Activated T-helper 1 cell treated with Interleukin-2 at 50 U/mL for 16 hours (primary cell): ENCODE measurements at places on chromosomes 2 and 18.

DNA sequence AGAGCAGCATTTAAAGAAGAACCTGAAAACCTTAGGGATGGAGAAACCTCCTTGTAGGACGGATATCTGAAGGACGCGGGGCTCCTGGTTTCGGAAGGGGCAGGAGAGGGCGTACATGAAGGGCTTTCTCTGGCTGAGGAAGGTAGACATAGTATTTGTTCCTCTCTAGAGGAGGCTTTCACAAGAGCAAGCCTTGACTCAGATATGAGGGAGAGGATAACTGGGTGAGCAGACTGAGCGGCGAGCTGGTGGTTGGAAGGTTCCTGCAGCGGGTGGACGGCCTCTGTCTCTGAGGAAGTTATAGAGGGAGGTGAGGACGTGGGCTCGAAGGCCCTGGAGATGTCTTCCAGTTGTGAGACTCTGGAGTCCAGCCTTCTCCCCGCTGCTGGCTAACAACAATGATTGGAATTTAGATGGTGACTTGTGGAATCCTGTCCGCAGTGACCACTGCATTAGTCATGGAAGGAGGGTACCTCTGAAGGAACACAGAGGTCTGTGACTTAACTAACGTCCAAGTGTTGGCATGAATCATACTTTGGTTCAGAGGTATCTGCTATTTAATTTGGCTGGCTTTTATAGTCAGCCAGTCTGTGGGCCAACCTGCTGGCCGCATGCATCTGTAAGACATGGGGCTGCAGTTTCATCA lies 80.9 kb downstream of the ASAP2 start:
- no peak for DNase-seq

DNA sequence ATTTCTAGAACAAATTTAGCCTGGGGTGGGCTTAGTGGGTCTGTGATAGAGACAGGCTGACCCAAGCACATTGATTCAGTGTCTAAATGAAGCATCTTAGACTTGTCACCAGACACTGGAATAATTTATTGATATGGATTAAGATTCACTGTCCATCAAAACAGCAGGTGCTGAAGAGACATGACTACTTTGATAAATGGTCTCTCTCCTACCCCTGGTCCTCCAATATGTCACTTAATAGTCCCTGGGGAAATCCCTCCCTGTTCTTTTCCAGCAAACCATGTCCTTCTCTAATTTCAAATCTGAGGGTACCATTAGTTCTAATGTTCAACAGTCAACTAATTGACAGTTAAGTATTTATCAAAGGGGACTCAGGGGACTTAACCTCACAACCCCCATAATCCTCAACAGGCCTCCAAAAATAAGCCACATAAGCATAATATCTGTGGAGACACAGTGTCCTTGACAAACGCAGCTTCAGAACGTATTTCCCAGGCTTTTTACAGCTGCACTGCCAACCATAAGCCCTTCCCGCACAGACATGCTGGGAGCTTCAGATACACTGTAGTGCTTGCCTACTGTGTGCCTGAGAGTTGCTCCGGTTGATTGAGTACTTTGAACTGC lies 391.0 kb downstream of the THSD7B start:
- DNase-seq, result no peak

- DNase-seq, result no peak
These were observed 1.3 kb downstream of the NETO1 start for GRCh38 chr18:72866442-72866900.

DNA sequence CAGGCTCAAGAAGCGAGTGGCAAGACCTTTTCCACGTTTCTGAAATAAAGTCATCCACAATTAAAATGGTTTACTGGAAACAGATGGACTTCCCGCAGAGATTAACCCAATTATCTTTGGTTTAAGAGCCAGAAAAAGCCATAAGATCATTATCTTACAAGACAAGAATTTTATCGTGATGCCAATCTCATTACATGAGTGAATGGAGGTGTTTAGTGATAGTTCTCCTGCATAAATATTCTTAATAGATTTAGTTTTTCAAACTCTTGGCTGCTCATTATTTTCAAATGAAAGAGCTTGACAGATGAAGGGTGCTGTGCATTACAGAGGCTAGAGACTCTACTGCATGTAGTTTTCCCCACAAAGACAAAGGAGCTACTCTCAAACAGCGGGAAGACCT lies 1028.4 kb upstream of the PIK3C3 start:
- no peak for DNase-seq

DNA sequence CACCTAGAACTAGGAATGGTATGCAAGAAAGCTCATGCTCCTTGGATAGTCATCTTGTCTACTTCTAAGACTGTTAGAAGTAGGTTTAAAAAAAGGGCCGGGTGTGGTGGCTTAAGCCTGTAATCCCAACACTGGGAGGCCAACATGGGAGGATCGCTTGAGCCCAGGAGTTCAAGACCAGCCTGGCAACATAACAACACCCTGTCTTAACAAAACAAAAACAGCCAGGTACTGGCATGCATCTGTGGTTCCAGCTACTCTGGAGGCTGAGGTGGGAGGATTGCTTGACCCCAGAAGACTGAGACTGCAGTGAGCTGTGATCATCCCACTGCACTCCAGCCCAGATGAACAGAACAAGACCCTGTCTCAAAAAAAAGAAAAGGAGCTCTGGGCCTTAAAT lies 19.9 kb downstream of the PNO1 start:
- no peak for DNase-seq

GRCh38 chr2:11103984-11104793 lies 51.1 kb upstream of the SLC66A3 start:
- no peak for DNase-seq

DNA sequence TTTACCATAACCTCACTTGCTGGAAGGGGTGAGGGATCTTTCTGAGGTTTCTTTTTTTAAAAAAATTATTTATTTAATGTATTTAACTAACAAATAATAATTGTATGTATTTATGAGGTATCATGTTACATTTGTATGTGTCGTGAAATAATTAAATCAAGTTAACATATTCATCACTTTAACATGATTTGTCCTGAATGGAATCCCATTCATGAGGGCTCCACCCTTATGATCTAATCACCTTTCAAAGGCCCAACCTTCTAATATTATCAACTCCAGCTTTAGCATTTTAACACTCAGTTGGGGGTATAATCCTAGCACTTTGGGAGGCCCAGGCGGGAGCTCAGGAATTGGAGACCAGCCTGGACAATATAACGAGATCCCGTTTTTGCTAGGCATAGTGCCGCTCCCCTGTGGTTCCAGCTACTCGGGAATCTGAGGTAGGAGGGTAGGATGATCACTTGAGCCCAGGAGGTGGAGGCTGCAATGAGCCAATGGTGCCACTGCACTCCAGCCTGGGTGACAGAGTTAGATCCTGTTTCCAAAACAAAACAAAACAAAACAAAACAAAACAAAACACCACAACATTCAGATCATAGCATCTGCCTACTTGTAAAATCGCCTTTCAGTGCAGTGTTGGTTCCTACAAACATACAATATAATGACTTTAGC lies 1.1 kb upstream of the TAF4B start:
- no peak for DNase-seq

DNA sequence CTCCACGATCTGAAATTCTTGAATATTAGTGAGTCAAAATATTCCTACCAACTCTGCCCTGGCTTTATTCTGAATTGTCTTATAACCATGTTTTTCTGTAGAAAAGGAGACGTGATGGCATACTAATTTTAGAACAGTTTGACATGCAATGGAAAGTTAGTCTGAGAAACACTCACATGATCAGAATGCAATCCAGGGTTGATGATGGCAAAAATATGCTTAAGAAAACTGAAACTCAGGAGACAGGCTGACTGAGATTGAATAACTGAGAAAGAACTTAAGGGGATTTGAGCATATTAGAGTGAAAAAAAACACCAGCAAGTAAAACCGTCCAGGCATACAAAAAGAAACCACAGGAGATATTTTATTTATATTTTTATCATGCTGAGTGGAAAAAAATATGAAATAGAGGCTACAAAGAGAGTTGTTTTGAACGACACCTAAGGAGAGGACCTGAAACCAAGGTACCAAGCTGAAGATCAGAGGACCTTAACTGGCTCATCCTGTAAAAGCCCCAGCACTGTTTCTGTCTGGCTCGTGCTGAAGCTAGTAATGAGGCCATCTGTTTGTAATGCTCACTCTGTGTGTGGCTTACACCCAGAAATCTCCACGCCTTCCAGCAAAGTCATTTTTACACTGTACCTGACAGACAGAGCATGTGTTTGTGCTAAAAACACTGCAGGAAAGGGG lies 437.2 kb upstream of the PKDCC start:
- no peak for DNase-seq

DNA sequence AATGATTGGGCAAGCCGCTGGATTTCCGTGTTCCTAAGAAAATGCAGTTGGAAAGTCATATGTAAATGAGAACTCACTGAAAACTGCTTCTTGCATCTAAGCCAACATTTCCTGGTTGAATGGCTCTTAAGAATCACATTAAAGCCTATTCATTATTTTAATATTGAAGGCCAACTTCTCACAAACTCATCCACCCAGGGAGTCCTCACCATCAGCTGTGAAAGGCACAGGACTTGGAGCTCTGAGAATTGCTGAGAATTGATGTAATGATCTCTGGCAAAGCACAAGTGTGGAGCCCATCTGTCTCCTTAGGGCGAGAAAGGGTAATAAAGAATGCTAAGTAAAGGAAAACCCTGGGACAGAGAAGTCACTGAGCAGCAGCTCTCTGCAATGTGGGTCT lies 55.9 kb upstream of the APCDD1 start:
- no peak for DNase-seq

DNA sequence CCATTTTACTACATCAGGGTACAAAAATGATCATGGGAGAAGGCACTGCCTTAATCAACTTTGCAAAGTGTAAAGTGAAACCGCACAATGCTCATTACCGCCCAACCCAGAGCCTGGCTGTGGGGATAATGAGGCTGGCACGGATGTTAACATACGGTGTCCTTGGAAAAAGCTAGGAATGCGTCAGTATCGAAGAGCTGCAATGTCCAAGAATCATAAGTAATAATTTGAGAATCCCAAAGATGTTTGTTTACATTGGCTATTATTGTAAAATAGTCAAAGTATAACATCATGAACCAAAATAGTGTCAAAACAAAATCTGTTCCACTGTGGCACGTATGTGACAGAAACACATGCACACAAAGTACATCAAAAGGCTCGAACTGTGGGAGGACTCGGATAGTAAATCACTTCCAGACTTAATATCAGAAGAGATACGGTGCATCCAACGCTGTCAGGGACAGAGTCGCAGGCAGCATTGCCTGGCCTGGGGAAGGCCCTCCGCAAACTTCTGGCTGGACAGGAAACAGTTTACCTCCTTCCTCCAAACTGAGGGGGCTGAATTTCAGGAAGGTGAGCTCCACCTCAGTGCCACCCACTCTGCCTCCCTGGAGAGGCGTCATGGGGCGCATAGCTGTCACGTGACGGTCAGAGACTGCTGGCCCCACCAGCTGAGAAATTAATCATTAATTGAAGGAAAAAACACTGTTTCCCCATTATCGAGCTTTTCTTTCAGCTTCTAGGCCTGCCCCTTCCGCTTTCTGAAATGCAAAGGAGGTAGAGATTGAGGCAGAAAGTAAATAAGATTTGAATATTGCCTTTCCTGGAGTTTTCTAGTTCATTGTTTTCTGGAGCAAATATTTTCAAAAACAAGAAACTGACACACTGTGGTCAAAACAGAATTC lies 1.8 kb upstream of the ID2 start:
- no peak for DNase-seq

DNA sequence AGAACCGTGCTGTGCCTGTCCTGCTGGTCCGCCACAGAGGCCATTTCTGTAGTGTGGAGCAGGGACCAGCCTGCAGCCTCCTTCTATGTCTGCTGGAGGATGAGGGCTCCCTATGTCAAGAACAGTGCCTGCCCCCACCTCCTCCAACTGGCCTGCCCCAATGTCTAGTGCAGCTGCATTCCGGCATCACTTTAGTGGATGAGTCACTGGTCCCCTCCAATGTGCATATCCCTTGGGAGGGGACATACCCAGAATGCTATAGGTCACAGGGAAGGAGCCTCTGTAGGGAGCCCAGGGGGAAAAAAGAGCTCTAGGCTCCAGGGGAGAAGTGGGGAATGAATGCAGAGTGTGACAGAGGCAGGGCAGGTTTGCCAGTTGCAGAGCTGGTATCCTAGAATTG lies 219.6 kb downstream of the CELF4 start:
- DNase-seq, result no peak

DNA sequence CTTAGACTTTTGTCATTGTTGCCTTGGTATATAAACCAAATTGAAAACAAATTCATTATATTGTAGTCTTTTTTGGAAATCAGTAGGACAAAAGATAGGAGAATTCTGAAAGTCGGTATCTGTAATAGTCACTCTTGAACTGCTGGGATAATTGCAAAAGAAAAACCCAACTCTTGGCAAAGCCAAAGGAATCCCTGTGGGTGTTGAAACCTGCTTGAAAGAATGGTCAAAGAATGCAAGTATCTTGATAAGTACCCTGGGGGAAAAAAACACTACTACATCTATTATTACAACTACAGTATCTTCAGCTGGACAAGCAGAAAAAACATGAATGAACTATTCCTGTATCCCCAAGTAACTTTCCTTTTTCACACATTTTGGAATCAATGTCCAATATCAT lies 7.3 kb upstream of the FAM237A start:
- no peak for DNase-seq
